CD4-positive, alpha-beta T cell treated with Interleukin-2 at 100 ng/mL for 4 hours (primary cell): ENCODE measurements at places on chromosomes 7 and 10.

DNA sequence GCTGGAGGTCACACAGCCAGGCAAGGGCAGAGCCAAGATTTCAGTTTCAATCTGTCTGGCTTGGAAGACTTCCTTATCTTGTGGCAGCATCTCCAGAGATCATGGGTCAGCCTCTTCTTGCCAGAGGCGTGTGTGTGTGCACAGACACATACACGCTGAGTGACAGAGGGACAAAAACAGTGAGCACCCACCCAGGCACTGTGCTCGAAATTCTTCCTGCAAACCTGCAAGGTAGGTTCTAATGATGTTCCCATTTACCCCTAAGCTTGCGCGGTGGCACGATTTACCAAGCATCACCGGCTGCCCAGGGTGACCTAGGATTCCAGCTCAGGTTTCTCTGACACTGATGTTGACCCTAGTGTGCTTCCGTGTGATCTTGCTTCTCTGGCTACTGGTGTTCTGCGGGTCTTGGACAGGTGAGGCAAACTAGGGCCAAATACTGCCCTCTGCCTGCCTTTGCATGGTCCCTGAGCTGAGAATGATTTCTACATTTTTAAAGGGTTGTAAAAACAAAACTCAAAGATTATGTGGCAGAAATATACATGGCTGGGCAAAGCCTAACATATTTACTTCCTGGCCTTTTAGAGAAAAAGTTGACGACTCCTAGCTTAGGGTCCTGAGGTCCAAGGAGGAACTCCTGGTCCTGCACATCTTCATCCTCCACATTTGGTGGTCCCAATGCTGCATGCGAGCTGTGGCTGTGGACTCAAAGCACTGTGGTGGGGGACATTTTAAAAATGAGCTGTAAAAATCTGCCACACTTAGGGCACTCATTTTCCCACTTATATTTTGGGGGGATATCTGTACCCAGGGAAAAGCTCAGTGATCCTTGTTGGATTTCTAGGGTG is 268.5 kb downstream of the RPS24 start:
- no peak for DNase-seq

GRCh38 chr10:25026463-25026862 is 10.1 kb downstream of the THNSL1 start:
- DNase-seq = no peak

DNA sequence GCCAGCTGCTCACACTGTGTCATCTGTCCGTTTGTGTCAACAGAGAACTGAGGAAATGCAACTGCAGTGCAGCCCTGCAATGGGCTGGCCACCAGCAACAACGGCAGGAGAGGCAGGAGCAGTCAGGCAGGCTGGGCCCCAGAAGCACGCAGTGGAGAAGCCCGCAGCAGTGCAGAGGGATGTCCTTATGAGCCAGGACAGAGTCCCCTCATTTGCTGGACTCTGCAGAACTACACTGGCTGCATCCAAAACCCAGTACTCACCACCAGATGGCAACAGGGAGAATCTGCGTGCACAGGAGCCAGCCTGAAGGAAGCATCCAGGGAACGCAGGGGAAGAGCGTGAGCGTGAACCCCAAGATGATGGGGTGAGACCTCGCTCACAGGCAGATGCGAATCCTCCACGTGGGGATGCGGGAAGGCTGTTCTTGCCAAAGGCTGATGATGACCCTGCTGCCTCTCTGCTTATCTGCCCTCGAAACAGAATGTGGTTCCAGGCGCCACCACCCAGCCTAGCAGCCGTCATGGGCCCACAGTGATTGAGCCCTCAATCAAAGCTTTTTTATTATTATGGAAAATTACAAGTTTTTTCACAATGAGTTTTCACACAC is 232.1 kb downstream of the PTPRN2 start:
- DNase-seq = no peak

DNA sequence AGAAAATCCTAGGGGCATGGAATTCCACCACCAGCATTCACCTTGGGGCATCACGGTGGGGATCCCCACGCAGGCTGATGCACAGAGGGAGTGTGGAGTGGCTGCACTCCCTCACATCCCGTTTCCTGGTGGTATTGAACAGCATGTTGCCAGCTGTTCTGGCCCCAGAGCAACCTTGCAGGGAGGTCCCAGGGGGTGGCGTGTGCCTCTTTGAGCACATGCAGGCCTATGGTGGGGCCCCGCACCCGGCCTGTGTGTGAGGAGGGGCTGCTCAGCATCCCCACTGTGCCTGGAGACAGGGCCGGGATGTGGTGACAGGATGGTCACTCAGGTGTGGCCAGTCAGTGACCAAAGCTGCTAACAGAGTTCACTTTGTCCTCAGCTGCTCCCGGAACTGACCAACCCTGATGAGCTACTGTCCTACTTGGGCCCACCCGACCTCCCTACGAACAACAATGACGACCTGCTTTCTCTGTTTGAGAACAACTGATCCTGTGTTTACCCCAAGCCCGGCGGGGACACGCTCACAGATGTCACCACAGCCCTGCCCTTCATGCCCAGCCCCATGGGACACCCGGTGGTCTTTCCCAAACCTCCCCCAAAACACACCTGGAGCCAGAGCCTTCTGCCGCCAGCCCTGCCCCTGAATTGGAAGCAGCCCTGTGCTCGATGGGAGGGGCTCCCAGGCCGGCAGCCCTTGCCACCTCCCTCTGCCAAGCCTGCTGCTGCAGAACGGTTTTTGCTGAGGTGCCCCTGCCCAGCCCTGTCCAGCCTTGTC is 18.7 kb downstream of the ZMIZ2 start:
- no peak for DNase-seq

DNA sequence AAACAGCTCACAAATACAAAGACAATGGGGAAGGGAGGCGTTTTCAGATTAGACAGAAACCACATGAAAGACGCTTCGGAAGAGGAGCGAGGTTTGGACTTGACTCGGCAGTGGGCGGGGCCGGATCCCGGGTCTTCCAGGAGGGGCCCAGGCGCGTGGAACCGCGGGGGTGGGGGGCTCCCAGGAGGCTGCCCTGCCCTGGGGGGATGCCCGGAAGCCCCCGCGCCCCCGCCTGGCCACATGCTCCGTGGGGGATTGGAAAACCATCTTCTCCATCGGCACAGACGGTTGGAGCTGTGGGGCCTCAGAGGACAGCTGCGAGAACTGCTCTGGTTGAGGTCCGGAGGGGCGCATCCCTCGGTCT is 186.0 kb upstream of the SHH start:
- no peak for DNase-seq

GRCh38 chr10:76297780-76298281 is 866.4 kb downstream of the LRMDA start:
- no peak for DNase-seq

- no peak for DNase-seq
Observed at GRCh38 chr7:124692425-124692824, 73.2 kb downstream of the GPR37 start.

DNA sequence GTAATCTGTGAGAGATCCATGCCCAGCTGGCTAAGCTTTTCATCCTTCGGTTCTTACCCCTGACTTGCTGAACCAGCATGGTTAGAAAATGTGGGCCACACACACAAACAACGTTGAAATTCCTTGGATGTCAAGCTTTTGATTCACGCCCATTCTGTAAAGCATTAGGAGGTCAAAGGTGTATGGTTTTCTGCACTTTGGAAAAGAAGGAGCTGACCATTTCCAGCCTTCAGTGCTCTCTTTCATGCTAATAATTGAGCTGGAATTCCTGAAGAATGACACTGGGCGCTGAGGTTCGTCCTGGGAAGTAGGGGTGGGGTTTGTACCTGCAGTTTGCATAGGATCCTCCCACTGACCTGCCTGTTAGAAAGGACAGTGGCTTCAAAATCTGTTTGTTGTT is 23.1 kb downstream of the KLF6 start:
- DNase-seq = no peak

GRCh38 chr7:70622936-70623335 is 509.0 kb upstream of the GALNT17 start:
- DNase-seq = no peak

DNA sequence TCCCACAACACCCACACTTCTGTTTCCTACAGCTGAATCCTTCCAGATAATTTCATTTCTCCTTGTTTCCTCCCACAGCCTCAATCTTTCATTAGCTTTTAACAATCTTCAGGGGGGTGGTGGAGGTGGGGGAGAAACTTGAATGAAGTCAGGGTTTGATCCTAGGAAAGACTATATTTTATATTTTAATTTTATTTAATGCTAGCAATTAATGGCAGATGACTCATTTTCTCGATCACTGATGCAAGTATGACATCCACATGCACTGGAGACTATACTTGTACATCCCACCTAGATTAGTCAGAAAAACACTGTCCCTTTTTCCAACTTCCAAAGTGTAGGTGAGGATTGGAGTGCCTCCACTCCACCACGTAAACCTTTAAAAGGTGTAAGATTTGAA is 1181.3 kb upstream of the AUTS2 start:
- no peak for DNase-seq

DNA sequence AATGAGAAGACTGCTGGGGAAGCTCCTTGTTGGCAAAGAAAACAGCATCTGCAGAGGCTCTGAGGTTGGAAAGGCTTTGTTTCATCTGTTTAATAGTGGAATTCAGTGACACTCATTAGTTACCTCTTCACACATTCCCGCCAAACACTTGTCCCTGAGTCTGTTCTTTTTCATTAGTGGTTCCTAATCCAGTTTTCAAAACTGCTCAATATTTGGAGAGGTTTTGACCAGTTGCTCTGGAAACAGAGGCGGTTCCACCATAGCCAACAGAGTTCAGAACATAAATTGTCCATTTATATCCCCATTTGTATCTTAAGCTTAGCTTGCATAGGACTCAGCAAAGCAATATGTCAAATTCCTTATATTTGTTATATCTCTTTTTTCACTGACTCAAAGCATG is 754.6 kb downstream of the AUTS2 start:
- DNase-seq = no peak

DNA sequence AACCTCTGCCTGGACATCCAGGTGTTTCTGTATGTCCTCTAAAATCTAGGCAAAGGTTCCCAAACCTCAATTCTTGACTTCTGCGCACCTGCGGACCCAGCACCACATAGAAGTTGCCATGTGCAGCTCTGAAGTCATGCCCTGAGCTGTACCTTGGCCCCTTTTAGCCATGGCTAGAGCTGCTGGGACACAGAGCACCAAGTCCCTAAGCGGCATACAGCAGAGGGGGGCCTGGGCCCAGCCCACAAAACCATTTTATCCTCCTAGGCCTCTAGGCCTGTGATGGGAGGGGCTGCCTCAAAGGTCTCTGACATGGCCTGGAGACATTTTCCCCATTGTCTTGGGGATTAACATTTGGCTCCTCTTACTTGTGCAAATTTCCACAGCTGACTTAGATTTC is 14.6 kb downstream of the TMEM243 start:
- no peak for DNase-seq

GRCh38 chr7:81031243-81031642 is 112.4 kb upstream of the SEMA3C start:
- DNase-seq = no peak

DNA sequence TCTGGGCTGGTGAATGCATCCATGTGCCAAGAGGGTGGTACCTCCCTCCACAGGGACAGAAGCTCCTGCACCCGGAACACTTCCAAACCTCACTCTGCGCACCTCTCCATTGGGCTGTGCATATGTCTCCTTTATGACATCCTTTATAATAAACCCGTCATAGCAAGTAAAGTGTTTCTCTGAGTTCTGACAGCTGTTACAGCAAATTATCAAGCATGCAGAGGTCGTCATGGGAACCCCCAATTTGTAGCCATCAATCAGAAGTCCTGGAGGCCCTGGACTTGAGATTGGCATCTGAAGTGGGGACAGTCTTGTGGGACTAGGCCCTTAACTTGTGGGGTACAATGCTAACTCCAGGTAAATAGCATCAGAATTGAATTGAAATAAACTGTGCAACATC is 29.4 kb upstream of the PARD3 start:
- DNase-seq = no peak

- no peak for DNase-seq
Observed at GRCh38 chr10:101241840-101242707, 12.8 kb upstream of the LBX1 start.

GRCh38 chr7:71705901-71706596 is 574.1 kb downstream of the GALNT17 start:
- DNase-seq = no peak

DNA sequence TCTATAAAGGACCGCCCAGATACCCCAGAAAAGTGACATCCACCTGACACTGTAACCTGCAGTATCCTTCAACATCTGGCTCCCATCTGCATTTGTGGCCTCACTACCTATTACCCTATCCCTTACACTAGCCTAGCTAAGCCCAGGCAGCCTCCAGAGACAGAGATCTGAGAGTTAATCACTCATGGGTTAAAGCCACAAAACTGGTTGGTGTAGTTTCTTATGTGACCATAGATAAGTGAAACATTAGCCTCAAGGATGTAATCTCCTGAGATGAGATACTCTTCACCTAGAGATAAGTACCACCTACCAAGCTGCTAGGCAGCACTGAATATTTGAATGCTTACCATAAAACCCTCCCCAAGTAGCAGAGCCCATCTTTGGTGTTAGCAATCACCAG is 35.4 kb downstream of the CTTNBP2 start:
- DNase-seq = no peak

GRCh38 chr10:9081961-9082360 is 1027.5 kb downstream of the GATA3 start:
- no peak for DNase-seq

DNA sequence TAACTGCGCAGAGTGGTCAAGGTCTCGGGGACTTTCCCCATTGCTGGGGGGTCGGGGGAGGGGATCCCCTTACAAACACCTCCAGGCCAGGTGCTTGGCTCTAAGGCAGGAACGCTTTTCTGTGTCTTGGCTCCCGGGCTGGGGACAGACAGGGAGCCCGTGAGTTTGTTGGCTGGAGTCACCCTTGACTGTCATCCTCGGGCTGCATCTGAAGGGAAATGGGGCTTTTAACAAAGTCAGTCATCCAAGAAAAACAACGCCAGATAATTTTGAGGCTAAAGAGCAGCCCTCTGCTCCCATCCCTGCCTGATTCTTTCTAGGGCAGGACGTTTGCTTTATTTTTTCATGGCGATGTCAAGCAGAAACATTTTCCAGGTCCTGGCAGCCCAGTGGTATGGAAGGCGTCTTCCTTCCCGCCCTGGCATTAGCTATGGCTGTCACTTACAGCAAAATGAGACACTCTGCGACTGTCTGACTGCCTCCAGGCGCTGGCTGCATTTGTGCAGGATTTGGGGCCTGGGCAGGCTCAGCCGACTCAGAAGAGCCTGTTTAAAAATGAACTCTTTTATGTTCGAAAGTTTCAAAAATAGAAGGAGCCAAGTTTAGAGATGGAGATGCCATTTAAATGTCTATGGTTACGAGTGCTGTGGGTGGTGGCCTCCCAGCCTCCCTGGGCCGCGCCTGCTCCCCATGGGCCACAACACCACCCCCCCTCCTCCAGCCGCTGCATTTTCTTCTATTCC is 54.7 kb upstream of the TNS3 start:
- no peak for DNase-seq

- no peak for DNase-seq
Observed at GRCh38 chr7:150365673-150366398, 2.8 kb upstream of the REPIN1 start.

GRCh38 chr10:118455181-118455695 is 113.1 kb upstream of the FAM204A start:
- no peak for DNase-seq

- no peak for DNase-seq
Observed at GRCh38 chr7:20064974-20065862, 152.0 kb downstream of the MACC1 start.

- no peak for DNase-seq
Observed at GRCh38 chr10:80590585-80591125, 53.0 kb downstream of the SH2D4B start.
